Endothelial cell of umbilical vein (primary cell): ENCODE measurements at places on chromosomes 7 and 10. TPM values are rescaled to one million over a fixed set of nuclear protein-coding genes. Genes with fewer than 3 reads are reported as not detected.

Gene PPP1R17
- total RNA-seq = not detected in 2 replicates

Gene OPALIN
- total RNA-seq = not detected in 2 replicates

Gene POLR2J3
- total RNA-seq = 63.1 and 66.3 TPM in 2 replicates

Gene CBX3
- 184 and 200 TPM in 2 replicates for total RNA-seq

Gene NSUN6
- 5.2 and 6.5 TPM in 2 replicates for total RNA-seq

Gene OR2A12
- total RNA-seq = not detected in 2 replicates

Gene NUP205
- 72.8 and 81.3 TPM in 2 replicates for total RNA-seq

Gene PNLIPRP1
- total RNA-seq = not detected in 2 replicates

Gene NEBL
- total RNA-seq = 0.66 and 0.83 TPM in 2 replicates

Gene BTBD16
- total RNA-seq = 0.78 TPM in 1 of 2 replicates, not detected in the other

Gene PLPP4
- total RNA-seq = 15.5 and 17.1 TPM in 2 replicates

Gene PDE1C
- total RNA-seq = 2.9 and 3.1 TPM in 2 replicates

Gene LRMDA
- 5.1 and 9.7 TPM in 2 replicates for total RNA-seq

Gene NIPSNAP2
- total RNA-seq = 50.5 and 53.6 TPM in 2 replicates
